ENCODE measurements at places on chromosomes 5 and 9. TPM values are rescaled to one million over a fixed set of nuclear protein-coding genes. Genes with fewer than 3 reads are reported as not detected.

The FSTL4 gene
- total RNA-seq = 1.9 TPM

The SPINK4 gene
- total RNA-seq = 0.53 TPM

GRCh38 chr9:137253717-137254623 lies 1.2 kb upstream of the NELFB start:
- DNase-seq = no peak

DNA sequence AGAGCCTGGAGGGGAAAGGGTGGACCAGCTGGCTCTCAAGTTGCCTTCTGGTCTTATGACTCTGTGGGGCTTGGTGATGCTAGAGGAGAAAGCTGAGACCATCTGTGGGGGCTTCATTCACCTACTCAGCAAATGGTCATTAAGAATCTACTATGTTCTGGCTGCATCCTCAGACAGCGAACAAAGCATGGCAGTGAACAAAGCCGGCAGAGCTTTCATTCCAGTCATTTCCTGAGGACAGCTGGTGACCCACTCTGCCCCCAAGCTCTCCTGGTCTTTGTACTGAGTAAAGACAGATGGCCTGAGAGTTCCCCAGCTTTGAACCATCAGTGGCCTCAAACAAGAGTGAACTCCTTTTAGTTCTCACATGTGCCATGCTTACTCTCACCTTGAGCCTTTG lies 48.0 kb downstream of the FGF1 start:
- DNase-seq = no peak

DNA sequence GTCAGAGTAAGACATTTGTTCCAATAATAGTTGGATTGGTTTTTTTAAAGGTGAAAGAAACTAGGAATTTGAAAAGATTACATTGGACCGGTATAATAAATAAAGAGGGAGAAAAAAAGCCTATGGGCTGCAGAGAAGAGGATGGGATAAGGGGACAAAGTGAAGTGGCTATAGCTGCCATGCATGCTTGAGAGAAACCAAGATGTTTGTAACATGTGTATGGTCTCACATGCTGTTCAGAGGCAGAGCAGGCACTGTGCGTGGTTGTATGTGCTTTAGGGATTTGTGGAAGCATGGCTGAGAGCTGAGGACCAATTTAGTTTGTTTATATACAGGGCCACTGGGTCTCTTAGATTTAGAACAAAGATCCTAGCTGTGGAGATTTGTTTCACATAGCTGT lies 32.7 kb downstream of the LNPEP start:
- DNase-seq = no peak

Data from HepG2 (cell line).